ENCODE measurements at places on chromosomes 7 and 10.

- DNase-seq = no peak
Observed at GRCh38 chr7:6246251-6246917, 26.0 kb downstream of the CYTH3 start.

DNA sequence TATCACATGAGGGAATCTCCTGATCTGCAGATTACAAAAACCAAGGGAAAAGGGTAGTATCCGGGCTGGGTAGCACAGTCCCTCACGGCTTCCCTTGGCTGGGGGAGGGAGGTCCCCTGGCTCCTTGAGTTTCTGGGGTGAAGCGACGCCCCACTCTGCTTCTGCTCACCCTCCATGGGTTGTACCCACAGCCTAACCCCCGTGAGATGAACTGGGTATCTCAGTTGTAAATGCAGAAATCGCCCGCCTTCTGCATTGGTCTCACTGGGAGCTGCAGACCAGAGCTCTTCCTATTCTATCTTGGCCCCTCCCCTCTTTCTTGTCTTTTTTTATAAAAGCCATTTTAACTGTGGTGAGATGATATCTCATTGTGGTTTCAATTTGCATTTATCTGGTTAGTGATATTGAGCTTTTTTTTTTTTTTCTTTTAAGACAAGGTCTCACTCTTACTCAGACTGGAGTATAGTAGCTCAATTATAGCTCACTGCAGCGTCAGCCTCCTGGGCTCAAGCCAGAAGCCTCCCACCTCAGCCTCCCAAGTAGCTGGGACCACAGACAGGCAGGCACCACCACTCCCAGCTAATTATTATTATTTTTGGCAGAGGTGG lies 87.8 kb downstream of the ABCC2 start:
- DNase-seq = peak; percentile 65

DNA sequence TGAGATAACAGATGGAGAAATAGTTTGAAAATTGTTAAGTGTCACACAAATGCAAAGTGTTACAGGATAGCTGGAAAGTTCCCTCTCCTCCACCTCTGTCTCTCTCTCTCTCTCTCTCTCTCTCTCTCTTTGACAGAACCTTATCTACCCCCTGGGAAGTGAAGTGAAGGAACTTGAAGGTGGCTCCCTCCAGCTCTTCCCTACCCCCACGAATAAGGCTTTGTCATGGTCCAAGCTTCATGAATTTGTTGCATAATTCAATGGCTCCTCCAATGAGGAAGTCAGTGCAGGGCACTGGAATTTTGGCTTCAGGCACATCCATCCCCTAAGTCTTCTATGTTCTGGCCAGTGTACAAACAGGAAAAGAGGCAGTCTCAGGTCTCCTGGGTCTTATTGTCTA lies 66.4 kb downstream of the CDHR3 start:
- no peak for DNase-seq

DNA sequence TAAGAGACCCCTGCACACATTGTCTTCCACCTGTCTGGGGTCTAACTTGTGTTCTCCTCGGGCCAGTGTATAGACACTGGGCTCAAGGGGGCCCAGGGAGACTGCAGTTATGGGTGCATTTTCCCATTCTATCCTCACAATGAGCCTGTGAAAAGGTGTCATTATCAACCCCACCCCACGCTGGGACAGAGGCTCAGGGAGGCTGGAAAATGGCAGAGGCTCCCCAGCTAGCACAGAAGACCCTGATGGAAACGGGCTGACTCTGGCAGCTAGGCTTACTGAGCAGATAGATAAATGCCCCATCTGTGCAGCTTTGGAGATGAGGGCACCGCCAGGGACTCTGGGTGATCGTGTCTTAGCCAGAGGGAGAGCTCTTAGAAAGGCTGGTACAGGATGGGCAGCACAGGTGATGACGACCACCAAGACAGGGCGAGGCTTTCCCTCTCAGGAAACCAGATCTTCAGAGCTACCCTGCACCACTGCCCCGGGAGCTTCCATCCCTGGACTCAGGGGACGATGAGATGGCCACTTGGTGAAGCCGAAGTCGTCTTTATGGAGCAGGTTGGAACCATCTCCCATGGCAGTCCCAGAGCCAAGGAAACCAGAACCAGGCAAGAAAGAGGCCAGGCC lies 58.2 kb upstream of the CHST15 start:
- DNase-seq = peak; percentile 27

GRCh38 chr10:48476279-48476982 lies 128.4 kb downstream of the ARHGAP22 start:
- peak; percentile 7 for DNase-seq

- DNase-seq = no peak
Observed at GRCh38 chr10:43386549-43386948, 15.1 kb downstream of the FXYD4 start.
